ENCODE measurements at places on chromosomes 12 and 14.

- no peak for DNase-seq
Measured at GRCh38 chr12:83153177-83153576, 466.5 kb downstream of the TMTC2 start.

- peak; percentile 26 for DNase-seq
Measured at GRCh38 chr14:74941676-74942097, 13.7 kb downstream of the PGF start.

DNA sequence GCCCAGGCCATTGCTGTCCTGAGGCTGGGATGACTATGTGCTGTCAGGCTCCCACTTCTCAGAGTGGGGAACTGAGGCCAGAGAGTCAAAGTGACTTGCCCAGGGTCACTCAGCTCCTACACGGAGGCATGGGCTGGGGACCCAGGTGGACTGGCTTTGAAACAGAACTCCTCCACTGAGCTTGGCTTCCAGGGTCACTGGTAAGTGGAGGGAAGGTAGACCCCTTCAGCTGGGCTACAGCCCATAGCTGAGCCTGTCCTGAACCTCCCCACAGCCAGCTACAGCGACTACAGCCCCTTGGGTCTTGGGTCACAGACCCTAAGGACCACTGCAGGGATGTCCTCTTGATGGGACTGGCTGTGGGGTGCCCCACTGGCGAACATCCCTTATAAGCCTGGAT, 40.3 kb upstream of the TRAF3 start:
- no peak for DNase-seq

GRCh38 chr12:67288561-67288960, 19.4 kb downstream of the CAND1 start:
- DNase-seq: no peak

- DNase-seq: peak; percentile 60
Measured at GRCh38 chr12:47207340-47207717, 127.6 kb upstream of the AMIGO2 start.

- no peak for DNase-seq
Measured at GRCh38 chr12:25256826-25257225, 6.1 kb upstream of the KRAS start.

- DNase-seq: peak; percentile 49
Measured at GRCh38 chr14:28754209-28754985, 12.2 kb upstream of the FOXG1 start.

DNA sequence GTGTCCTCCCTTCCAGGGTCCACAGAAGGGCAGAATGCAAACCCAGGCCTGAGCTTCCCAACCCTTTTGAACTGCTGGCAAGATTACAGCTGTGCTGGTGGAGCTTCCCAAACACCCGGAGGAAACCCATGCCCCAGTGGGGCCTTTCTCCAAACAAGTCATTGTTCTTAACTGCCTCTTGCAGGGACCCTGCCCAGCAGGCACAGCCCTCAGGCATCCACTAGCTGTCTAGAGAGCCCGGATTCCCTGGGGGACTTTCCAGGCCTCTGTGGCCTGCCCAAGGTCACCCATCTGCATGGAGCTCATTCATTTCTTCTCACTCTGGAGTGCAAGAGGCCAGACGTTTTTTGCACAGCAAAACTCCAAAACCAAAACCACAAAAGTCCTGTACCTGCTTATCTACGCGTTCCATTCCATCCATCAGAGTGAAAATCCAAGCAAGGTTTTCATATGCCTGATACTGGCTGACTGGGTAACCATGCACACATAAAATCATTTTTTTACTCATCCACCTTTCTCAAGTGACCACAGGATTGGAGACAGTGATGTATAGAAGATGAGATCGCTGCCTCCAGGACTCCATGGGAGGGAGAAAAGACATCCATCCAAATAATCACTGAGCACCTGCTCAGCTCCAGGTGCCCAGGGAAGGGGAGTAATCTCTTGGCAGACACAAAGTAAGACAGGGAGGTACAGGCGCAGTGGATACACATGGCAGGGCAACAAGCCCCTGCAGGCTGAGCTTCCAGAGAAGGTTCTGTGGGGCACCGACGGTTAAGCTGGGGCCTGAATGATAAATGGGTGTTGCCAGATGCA, 17.2 kb upstream of the BDKRB2 start:
- no peak for DNase-seq

DNA sequence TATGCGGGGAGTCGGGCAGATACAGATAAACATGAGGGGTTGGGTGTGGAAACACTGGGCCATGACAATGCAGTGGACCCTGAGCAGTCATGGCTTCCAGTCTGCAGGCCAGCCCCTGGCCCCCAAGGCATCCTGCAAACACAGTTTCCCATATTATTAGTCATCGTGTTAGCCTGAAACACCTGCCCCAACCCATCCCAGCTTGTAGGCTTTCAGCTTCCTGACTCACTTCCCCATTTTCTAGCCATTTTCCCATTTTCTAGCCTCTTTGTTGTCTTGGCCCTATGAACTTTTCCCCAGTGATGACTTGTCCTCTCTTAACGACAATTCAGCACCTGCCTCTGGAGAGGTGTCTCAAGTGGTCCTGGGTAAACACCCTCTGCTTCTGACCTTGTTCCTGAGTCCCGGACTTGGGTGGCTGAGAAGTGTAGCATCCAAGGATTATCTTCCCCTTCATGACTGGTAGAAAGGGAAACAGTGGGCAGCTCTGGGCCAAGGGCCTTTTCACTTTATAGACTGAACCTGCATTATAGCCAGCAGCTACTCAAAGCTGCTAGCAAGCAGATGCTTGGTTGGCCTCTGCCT, 4.3 kb upstream of the PGF start:
- no peak for DNase-seq

- DNase-seq: no peak
Measured at GRCh38 chr12:102054345-102054744, 7.4 kb downstream of the WASHC3 start.

- DNase-seq: peak; percentile 91
Measured at GRCh38 chr12:47812797-47813510, 6.7 kb downstream of the HDAC7 start.

DNA sequence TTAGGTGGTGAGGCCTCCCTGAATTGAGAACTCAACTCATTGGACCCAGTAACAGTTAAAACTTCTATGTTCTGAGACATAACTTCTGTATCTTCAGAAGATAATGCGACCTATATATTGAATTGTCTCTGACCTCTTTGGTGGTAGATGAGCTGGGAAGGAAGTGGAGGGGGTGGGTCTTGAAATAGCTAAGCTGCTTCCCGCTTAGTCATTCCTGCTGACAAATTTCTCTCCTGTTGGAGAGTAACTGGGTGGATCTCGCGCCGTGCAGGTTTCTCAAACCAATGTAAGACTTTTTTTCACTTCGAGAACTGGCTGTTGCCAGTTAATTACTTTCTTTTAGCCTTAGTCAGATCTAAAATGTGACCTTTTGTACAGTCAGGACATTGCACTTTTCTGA, 100.8 kb downstream of the PPHLN1 start:
- no peak for DNase-seq

DNA sequence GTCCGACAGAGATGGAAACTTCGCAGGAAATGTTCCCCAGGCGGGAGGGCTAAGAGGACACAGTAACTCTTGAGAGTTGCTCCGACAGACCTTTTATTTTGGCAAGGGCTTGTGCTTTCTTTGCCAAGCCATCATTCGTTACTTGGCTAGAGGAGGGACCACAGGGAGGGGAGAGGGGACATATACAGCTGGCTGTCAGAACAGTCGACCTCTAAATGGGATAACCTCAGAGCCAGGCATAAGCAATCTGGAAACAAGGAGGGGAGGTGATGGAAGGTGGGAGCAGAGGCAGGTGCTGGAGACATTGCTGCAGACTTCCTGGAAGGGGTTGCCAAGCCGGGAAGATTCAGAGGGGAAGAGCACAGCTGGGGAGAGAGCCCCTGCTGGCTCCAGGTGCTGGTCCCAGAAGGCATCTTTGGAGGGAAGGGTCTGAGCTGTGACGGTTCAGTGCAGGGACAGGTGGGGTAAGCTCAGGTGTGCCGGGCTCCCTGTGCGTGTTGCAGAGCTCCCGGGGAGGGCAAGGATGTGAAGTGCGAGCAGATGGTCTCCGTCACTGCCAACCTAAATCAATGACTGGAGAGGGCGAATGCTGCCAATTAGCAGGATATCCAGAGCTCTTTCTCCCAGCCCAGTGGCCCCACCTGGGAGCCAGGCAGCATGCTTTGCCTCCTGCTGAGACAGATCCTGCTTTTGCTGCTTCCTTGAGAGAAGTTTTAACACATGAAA, 50.1 kb downstream of the CHST11 start:
- DNase-seq: no peak

DNA sequence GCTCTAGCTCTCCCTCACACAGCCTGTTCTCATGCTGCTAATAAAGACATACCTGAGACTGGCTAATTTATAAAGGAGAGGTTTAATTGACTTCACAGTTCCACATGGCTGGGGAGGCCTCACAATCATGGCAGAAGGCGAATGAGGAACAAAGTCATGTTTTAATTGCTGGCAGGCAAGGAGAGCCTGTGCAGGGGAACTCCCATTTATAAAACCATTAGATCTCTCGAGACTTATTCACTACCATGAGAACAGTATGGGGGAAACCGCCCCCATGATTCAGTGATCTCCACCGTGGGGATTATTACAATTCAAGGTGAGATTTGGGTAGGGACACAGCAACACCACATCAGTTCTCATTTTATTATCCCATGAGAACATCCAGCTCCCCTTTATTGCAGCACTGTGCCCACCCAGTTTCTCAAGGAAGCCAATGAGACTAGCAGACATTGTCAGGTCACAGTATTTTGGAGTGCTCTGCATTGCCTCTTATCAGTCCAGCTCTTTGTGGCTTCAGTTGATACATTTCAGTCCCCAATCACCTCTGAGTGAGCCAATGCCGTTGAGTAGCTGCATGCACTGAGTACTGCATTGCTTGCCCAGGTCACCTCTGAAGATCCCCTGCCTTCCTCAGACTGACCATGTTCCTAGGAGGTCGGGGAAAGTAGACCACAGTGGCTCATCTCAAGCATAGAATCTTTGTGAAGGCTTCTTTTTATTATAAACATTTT, 131.2 kb downstream of the CRADD start:
- no peak for DNase-seq

DNA sequence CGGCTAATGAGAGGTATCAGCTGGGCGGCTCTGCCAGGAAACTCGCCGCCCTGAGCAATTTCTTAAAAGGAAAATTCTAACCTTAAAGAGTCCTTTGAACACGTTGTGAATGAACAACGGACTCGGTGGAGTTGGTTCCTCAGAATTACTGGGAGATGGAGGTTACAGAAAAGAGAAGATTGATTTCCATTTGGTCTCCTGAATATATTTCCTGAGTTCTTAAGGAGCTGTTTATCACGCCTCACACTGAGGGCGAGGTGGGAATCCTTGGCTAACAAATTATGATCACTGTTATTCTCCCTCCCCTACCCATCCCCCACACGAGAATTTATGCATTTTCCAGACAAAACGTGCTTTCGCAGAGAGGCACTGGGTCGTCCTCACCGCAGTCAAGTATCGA, 194.5 kb upstream of the C14orf180 start:
- no peak for DNase-seq

GRCh38 chr14:69107407-69108003, 45.4 kb downstream of the DCAF5 start:
- peak; percentile 52 for DNase-seq

DNA sequence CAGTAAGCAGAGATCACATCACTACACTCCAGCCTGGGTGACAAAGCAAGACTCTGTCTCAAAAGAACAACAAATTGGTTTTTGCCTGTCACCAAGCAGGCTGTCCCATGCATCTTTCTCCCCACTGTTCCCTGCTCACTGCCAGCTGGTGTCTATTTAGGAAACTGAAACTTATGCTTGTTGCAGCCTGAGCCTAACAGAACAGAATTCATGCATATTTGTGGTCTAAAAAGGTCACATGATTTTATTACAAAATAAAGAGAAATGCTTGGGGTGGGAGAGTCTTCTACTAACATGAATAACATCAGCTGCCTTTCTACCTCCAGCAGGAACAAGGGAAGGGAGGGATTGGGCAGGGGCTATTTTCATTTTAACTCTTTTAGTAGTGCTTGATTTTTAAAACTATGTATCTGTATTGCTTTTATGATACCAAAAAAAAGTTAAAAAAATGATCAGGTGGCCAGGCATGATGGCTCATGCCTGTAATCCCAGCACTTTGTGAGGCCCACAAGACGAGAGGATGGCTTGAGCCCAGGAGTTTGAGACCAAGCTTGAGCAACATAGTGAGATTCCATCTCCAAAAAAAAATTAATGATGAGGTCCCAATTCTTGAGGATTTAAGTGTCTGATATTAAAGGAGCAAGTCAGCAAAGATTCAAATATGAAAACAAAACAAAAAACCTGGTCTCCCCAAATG, 923 bp downstream of the STAT2 start:
- DNase-seq: peak; percentile 54

GRCh38 chr14:56896231-56896630, 86.0 kb upstream of the OTX2 start:
- DNase-seq: no peak

- no peak for DNase-seq
Measured at GRCh38 chr14:84085493-84085892, 1444.5 kb upstream of the FLRT2 start.

DNA sequence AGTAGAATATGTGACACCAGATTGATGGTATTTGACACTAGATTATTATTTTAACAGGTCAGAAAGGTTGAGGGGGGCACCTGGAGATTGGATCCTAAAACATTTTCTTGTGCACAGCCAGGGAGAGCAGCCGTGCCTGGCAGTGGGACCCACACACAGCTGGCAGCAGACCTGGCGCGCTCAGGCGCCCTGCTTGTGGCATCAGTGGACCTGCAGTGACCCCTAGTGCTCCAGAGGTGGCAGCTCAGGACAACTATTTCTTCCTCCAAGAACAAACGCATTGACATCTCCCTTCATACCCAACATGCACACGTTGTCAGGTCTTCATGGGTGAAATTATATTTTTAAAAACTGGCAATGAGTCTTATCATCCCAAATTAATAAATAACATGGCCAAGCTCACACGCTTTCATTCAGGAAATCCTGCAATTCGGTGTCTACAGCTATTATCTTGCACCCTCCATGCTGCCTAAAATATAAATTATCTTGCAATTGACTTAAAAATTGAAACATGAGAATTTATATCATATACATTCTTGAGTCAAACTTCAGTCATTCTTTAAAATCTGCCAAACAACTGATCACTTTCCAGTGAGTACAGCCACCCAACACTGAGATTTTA, 7.7 kb upstream of the TMEM132D start:
- peak; percentile 54 for DNase-seq

GRCh38 chr14:64680714-64681065, 23.5 kb upstream of the PLEKHG3 start:
- no peak for DNase-seq

DNA sequence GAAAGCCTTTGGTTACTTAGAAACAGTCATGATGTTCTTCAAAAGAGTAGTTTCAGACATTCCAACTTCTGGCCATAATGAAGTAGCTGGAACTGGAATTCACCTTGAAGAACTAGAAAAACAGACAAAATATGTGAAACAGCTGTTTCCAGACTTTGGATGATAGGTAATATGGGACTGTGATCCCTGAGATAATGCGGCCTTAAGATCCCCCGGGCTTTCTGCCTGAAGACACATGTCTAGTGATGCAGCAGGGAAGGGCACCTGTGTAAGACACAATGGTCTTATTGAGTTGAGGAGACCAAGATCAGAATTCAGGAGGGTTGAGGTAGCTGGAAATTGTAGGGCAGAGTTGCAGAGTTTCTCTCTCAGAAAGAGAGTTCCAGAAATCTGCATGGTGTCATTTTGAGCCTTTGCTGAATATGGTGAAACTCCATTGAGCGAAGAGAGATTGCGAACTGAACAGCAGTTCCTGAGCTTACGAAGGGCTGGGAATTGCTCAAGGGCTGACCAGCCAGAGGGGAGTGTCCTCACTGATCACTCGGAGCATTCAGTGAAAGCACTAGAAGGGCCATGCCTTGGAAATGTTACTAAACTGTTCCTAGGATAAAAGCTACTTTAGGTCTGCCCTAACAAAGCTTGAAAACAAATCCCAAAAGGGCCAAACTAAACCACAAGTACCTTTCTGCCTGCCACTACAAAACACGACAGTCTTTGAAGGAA, 41.7 kb upstream of the FRS2 start:
- DNase-seq: no peak
